Activated CD8-positive, alpha-beta memory T cell treated with anti-CD3 and anti-CD28 coated beads for 1 hour (primary cell): ENCODE measurements at places on chromosomes 1 and 21.

GRCh38 chr1:1427106-1427819 is 6.2 kb upstream of the ANKRD65 start:
- DNase-seq, result no peak

DNA sequence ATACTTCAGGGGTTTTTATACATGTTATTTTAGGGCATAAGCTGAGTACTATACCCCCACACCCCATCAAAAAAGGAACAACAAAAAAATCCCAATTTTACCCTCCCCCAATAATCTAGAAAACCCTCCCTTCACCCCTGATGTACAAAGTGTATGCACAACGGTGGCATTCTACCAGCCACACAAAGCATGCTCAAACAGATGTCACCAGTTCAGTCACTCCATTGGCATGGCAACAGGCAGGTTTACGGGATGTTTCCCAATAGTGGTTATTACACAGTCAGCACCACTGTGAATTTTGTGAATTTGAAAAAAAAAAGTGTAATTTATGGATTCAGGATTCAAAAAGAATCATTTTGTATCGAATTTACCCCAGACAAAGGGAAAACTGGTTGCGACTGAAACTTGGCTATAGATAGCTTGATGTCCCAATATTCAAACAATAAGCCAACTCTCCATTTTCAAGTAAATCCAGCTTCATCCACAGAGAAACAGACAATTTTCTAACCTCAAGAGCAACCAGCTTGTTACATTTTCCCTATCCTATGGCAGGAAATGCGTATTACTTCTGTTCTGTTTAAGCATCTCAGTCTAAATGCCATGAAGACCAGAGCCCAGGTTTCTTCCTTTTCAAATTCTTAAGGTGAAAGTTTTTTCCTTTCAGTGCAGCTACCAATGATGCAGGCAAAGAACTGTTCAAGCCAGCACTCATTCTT is 34.0 kb upstream of the SLC45A3 start:
- DNase-seq, result no peak

DNA sequence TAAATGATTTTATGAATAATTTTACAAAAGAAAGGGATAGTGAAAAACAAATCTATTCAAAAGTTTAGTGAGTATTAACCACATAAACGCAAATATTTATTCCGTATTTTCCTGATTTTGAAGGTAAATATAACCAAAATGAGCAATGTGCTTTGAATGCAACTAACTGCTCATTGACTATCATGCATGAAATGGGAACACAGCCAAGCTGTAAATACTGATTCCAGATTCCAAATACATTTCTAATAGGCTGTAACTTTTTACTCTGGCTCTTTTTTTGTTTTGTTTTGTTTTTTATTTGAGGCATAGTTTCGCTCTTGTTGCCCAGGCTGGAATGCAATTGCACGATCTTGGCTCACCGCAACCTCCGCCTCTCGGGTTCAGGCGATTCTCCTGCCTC is 41.8 kb downstream of the SELENOF start:
- no peak for DNase-seq

DNA sequence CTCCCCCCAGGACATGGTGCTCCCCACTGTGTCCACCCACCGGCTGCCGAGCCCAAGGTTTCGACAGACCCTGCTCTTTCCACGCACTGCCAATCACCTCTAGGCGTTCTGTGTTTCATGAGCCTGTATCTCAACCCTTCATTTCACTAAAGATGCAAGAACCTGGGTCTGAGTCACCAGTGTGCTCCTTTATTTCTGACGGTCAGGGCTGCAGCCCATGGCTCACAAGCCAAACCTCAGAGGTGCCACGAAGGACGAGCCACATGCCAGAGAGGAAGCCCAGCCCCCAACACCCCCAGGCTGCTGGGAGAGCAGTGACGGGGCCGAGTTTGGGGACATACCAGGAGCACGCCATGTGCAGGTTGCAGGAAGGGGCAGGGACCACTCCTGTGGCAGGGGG is 79.2 kb upstream of the ARHGEF16 start:
- DNase-seq, result no peak

- DNase-seq, result no peak
These were observed 125.1 kb upstream of the COL6A1 start for GRCh38 chr21:45856442-45856841.

GRCh38 chr21:16865632-16866031 is 647.2 kb upstream of the CXADR start:
- no peak for DNase-seq

GRCh38 chr1:180606155-180606554 is 25.7 kb upstream of the XPR1 start:
- no peak for DNase-seq

GRCh38 chr1:101281751-101282150 is 44.9 kb downstream of the S1PR1 start:
- no peak for DNase-seq

- no peak for DNase-seq
These were observed 297.2 kb downstream of the TGFB2 start for GRCh38 chr1:218642033-218642948.

DNA sequence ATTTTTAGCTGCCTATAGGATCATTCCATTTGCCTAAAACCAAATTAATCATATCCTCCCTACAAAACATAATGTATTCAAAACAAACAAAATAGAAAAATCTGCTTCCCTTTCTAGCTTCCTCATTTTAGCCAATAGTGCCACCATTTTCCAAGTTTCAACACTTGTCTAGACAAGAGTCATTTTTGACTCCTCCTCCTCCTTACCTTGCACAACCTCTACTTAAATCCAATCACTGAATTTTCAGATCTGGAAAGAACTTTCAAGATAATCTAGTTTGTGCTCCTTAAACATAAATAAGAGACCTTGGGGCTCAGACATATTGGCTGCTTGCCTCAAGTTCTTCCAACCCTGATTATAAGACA is 7.4 kb downstream of the STX6 start:
- DNase-seq, result no peak

DNA sequence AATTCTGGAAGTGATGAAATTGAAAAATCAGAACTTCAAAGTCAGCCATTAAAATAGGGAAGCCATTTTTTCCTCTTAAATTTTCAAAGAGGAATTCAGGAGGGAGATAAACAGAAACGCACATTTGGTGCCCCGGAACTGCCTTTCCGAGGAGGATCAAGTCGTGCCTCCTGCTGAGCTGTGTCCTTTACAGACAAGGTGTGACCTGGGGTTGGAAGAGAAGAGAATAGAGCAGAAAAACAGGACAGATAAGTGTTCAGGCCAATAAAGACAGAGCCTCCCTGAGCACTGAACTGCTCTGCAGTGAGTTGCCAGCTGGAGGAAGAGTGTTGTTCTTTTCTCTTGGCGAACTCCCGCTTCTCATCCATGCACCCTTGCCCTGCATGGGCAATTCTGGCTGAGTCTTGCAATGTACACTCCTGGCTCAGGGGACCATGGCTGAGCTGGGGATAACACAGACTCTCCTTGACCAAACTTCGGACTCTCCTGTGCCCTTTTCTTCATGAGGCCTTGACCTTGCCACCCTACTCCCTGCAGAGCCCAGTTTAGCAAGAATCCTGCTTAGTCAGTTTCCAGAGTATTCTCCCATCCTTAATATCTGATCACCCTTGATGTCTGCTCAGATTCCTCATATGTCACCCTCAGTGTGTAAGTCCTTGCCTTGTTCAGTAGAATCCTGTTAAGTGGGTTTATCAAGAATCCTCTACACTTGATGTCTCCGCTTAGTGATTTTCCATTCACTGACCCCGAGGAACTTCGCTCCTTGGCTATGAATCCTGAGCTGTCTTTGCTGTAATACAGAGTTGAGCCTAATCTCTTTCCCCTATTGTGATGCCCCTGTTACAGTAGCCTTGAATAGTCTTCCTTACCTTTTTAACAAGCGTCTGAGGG is 1.3 kb upstream of the MTARC1 start:
- DNase-seq, result no peak

- DNase-seq, result no peak
These were observed 192.6 kb downstream of the NFIA start for GRCh38 chr1:61274939-61275338.

DNA sequence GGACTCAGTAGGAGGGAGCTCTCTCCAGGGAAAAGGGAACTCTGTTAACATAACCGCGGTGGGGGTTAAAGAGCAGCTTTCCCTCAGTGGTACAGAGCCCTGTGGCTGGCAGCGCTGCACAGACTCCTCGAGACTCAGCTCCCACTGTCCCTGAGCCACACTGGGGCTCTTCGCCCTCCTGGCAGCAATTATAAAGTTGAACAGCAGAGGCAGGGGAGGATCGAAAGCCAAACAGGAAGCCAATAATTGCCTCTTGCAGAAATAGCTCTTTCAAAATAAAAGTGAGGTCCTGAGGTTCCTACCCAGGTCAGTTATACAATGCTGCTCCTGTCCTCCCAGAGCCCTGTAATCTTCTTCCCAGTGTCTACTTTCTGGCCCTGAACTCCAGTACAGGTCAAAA is 77.0 kb downstream of the FAM78B start:
- no peak for DNase-seq

DNA sequence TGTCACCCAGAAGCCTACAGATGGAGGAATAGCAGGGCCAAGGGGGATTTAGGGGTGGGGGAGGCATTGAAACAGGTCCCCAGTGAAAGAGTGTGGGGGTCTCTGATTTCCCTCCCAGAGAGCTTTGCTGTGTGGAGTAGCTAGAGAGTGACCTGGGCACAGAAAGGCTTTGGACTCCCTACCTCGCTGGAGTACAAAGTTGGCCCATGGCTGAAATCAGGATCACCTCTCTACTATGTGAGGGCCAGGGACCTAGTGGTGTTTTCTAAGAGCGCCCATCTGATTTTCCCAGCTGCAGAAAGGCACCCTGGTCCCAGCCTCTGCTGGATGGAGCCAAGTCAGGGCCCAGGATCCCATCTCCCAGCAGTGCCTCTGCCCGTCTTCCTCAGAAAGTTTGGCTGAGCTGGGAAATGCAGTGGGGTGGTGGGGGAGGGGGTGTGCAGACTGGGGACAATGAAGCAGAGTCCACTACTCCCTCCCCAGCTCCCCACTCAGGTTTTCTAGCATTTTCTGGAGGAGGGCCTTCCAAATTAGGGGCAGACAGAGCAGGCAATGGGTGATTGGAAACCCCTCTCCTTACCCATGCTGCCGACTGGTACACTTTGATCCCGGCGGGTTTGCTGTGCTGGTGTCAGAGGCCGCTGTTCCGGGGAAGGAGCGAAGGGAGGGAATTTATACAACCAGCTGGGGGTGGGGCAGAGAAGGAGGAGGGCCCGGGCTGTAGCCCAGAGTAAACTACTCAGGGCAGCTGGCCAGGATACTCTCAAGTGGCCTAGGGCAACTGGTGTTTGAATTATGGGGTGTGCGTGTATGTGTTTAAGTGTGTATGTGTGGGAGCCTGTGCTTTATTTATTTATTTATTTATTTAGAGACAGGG is at the start of gene SELENBP1:
SELENBP1 (minus strand) TSS at position 648 of the 877 bp plus-strand sequence; CDS start at position 584, 64 bp downstream.
- DNase-seq, result no peak

- no peak for DNase-seq
These were observed 71.4 kb downstream of the PRDM16 start for GRCh38 chr1:3140437-3140836.

DNA sequence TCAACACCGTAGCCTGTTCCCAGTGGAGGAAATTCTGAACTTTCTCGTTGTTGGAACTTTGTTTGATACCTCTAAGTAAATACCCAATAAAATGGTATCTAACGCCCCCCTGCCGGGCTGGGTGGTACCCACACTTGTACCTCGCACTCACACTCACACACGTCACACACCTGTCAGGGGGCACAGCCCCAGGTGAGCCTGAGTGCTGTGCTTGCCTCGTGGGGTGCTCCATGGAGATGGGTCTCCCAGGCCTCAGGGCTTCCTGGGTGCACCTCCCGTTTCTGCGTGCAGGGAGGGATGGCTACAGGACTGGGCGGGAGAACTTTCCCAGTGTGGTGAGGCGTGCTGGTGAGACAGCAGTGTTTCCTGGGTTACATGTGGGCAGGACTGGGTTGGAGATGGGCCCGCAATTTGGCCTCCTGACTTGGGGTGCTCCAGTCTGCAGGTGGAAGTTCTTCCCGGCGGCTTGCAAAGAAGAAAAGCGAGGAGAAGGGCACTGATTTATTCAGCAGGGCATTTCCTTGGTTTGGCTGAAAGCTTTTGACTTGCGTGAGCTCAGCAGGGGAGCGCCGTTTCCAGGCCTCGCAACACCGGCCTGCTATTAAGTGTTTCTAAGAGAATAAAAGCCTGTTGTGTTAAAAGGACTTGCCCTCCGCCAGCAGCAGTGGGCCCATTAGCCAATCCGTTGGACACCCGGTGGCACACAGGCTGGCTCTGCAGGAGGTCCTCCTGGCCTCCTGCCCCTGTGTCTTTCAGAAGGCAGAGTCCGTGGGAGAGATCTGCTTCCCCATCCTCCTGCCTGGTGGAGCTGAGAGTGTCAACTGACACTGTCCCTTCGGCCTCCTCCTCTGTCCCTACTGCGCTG is 79.7 kb downstream of the KIF26B start:
- DNase-seq, result no peak

GRCh38 chr1:84884671-84885389 is 8.2 kb downstream of the LPAR3 start:
- DNase-seq, result no peak

GRCh38 chr1:20730690-20731056 is 1.8 kb downstream of the SH2D5 start:
- no peak for DNase-seq

- no peak for DNase-seq
These were observed 208.4 kb upstream of the CAMK1G start for GRCh38 chr1:209375097-209375496.

DNA sequence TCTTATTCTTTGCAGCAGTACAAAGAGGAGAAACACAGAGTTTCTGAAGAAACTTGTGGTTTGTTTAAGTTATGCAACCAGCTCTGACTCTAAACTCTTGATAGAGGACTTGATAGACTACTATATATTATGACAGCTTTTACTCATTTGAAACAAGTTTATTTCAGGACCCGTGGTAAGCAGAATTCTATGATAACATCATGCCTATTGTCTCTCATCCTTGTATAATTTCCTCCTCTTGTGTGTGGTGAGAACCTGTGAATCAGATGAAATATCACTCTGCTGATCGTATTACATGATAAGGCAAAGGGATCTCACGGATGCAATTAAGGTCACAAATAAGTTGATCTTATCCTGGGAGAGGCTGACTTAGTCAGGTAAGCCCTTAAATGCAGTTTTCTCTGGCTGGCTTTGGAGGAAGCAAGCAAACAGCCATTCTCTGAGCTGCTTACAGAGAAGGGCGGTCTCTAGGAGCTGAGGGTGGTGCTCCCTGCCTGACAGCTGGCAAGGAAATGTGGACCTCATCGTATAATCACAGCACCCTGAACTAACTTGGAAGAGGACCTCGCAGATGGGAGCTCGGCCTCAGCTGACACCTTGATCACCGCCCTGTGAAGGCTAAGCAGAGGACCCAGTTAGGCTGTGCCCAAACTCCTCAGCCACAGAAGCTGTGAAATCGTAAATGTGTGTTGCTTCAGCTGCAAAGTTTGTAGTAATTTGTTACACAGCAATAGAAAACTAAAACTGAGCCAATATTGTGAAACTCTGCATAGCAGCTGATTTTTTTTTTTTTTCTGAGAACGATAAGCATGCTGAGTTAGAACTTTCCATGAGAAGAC is 151.1 kb upstream of the DPT start:
- no peak for DNase-seq

- no peak for DNase-seq
These were observed 69.7 kb downstream of the CC2D1B start for GRCh38 chr1:52296345-52296744.

GRCh38 chr1:112618114-112618720 is 724 bp downstream of the ST7L start:
- DNase-seq, result no peak

GRCh38 chr1:30990591-30990990 is 74.9 kb downstream of the PUM1 start:
- DNase-seq, result no peak

GRCh38 chr1:53305650-53306049 is 22.2 kb downstream of the LRP8 start:
- no peak for DNase-seq
